GM23338 (cell line): ENCODE measurements at places on chromosomes 11 and 22.

DNA sequence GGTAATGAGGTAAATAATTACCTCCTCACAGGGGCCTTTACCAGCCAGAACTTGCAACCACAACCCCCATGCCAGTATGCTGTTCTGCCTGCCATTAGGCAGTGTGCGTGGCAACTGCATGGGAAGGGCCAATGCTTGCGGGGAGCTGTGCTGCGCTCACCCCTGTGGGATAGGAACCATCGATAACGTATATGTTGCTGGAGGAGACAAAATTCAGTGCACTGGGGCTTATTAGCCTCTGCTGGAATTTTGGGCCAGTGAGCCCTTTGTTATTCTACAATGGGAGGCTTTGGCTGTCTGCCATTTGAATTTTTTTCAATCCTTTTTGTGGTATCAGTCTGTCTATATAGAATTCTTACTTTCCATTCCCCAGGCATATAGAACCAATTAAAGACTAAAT, 47.3 kb downstream of the PPP2R1B start:
- no peak for DNase-seq

- peak; percentile 63 for DNase-seq
Observed at GRCh38 chr11:100719809-100720221, 32.7 kb downstream of the ARHGAP42 start.

DNA sequence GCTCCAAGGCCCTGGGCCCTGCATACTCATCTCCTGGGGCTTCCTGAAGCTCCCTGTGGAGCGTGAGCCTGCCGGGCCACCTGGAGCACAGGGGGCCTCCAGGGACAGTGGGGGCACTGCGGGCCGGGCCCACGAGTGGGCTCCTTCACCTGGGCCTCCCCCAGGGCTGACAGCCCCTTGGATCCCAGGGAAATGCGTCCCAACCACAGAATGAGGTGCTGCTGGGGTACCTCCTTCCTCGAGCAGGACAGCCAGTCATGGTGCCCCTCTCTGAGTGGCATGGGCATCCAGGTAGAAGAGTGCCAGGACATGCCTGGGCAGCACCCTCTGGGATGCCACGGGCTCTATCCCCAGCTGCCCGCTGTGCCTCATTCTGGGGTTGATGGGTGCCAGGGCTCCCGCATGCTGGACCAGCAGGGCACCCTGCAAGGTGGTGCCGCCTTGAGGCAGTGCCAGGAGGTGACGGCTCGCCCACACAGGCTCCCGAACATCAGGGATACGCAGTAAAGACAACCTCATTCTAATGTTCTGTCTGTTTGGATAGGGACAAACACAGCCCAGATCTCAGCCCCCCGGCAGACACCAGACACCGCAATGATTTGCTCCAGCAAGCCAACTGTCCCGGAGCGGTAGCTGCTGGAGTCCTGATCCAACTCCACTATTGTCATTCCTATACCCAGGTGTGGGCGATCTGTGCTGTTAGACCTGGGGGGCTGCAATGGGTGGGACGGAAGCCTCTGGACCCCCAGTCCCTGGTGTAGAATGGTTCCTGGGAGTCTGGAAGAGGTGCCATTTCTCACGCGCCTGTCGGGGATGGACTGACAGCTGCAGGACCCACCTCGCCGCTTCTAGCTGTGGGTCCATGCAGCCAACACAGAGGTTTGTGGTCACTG, 25.8 kb downstream of the KRTAP5-5 start:
- DNase-seq, result no peak

DNA sequence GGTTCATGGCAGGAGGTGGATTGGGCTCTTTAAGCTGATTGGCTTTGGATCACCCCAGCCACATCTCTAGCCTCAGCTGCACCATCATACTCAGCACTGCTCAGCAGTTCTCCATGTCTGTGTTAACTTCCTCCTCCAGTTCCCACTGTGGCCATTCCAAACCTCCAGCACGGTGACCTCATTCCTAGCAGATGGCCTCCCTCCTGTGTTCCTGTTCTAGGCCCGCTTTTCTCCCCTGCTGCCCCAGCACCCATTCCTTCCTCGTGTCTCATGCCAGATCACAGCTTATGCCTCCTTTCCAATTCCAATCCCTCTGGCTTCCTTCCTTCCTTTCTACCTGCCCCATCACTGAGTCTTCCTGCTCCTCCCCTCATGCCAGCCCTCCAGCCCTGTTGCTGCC, 96.1 kb downstream of the MICAL2 start:
- no peak for DNase-seq

- no peak for DNase-seq
Observed at GRCh38 chr11:43948341-43949225, 6.1 kb downstream of the C11orf96 start.

GRCh38 chr11:11432621-11433319, 79.7 kb upstream of the CSNK2A3 start:
- DNase-seq, result no peak

GRCh38 chr11:6022956-6023355, 7.6 kb downstream of the OR56A1 start:
- DNase-seq, result peak; percentile 79

DNA sequence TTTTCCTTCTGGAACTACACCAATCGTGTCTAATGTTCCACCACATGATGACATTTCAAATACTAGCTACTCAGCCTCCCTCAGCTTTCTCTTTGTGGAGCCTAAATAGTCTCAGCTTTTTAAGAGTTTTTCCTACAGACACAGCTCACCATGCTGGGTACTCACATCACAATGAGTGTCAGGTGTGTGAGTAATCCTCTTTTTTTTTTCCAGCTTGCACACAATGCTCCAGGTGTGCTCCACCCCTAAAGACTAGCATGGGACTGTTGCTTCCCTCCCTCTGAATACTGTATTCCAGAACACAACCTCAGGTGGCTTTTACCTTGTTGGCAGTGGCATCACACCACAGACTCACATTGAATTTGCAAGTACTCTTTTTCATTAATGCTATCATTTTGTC, 11.7 kb downstream of the BTG4 start:
- DNase-seq, result no peak

DNA sequence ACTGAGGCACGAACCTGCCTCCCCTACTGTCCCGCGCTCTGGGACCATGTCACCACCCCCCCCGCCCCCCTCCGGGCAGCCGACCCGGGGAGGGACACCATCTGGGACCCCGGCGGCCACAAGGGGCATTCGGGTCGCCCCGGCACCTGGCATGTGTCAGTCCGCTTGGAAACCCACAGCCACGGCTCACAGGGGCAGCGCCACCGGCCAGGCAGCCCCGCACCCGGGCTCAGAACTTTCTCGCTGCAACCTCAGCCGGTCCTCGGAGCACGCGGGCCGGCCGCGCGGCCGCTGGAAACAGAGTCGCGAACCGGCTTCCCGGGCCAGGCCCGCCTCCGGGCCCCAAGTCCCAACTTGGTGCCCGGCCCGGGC, 159.9 kb upstream of the GRK3 start:
- DNase-seq, result peak; percentile 73

DNA sequence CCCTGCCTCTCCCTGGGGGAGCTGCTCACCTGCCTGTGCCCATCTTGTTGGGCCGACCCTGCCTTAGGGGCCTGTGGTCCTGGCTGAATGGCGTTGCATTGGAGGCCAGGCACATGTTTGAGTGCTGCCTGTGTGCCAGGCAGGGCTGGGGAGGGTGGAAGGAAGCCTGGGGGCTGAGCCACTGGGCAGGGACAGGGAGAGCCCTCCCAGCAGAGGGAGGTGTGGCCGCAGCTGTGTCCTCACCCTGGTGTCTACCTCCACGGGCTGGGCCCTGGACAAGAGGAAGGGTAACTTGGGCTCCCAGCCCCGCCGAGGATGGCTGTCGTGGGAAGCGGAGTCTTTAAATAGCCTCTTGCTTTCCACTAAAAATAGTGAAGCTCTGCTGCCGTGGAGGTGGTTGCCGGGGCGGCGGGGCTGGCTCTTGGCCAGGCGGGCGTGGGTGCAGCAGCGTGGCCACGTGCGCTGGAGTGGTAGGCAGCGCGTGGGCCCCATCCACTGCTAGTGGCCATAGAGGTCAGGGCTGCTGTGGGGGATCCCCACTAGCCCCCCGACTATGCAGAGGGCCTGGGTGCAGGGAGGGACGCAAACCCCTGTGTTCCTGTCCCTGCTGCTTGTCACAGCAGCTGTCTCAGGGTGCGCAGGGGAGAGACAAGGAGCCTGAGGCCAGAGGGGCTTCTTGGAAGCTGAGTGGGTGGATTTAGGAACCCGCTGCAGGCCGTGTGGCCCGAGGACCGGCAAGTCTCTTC, 6.2 kb downstream of the ZDHHC8 start:
- DNase-seq, result no peak

- no peak for DNase-seq
Observed at GRCh38 chr11:64891215-64891848, 12.9 kb upstream of the EHD1 start.

DNA sequence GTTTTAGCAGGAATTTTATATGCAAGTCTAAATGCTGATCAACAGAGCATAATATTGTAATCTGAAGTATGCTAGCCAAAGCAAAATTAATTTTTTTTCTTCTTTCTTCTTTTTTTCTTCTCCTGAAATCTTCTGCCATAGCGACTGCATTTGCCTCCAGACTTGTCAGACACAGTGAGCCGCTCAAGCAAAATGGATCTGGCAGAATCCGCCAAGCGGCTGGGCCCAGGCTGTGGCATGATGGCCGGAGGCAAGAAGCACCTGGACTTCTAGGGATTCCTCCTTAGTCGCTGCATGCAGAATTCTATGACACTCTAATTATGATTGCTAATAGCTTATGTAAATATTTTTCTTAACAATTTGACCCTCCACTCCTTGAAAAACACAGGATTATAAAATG, 27.9 kb downstream of the PAX6 start:
- no peak for DNase-seq

- no peak for DNase-seq
Observed at GRCh38 chr22:35135165-35135564, 69.2 kb downstream of the ISX start.

DNA sequence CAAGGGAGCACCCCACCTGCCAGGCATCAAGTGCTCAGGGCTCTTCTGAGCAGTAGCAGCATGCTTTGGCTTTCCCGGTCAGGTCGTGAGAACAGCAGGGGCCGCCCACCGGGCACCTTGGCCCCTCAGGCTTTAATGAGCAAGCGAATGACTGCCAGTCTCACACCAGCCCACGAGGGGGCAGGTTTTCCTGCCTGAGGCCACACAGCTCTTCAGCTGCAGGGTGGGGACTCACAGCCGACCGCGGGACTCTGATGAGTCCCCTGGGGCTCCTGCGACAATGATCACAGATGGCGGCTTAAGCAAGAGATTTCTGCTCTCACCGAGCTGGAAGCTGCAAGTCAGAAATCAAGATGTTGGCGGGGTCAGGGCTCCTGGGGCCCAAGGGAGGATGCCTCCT, 14.3 kb upstream of the FGF19 start:
- peak; percentile 91 for DNase-seq
